GM23338 (cell line): ENCODE measurements at places on chromosomes 6 and 20. TPM values are rescaled to one million over a fixed set of nuclear protein-coding genes. Genes with fewer than 3 reads are reported as not detected.

The C6orf58 gene
- total RNA-seq = not detected in 2 replicates

The GJA10 gene
- not detected in 2 replicates for total RNA-seq

The DLK2 gene
- total RNA-seq = 0.16 and 0.21 TPM in 2 replicates

The HAO1 gene
- total RNA-seq = not detected in 2 replicates

The SS18L1 gene
- 24.6 and 32.6 TPM in 2 replicates for total RNA-seq

The FYN gene
- total RNA-seq = 70.8 and 143 TPM in 2 replicates

The TMEM181 gene
- total RNA-seq = 25.2 and 28.2 TPM in 2 replicates

The CALHM5 gene
- total RNA-seq = 0.10 and 0.16 TPM in 2 replicates

The PBOV1 gene
- not detected in 2 replicates for total RNA-seq

The MYO6 gene
- 21.8 and 21.9 TPM in 2 replicates for total RNA-seq
